ENCODE measurements at places on chromosomes 3 and 15. TPM values are rescaled to one million over a fixed set of nuclear protein-coding genes. Genes with fewer than 3 reads are reported as not detected.

DNA sequence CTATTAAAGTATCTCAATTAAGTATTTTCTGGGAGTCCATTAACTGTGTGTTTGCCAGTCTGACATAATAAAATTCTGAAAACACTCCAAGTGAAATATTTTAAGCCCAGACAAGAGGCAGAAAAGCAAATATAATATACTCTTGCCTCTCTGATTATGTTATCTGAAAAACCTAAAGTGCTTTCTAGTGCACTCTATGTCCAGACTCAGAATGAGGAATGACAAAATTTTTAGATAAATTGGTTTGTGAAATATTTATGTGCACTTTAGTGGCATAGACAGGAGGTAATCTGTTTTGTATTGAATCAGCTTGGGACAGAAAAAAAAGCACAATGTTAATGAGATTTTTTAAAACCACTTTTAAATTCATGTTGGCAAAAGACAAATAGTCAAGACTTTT lies 508.2 kb upstream of the SUCLG2 start:
- no peak overlapping the region for H3K27ac ChIP-seq
- no peaks in the 10 kb centered on the region for H3K27me3 ChIP-seq
- DNase-seq = no peak
- H3K4me1 ChIP-seq = no peaks in the 10 kb centered on the region
- no peak overlapping the region for H3K4me3 ChIP-seq

- no peak overlapping the region for H3K27ac ChIP-seq
- H3K4me3 ChIP-seq = no peak overlapping the region
- no peaks in the 10 kb centered on the region for H3K27me3 ChIP-seq
Measured at GRCh38 chr15:93493172-93493571, 404.2 kb upstream of the RGMA start.

DNA sequence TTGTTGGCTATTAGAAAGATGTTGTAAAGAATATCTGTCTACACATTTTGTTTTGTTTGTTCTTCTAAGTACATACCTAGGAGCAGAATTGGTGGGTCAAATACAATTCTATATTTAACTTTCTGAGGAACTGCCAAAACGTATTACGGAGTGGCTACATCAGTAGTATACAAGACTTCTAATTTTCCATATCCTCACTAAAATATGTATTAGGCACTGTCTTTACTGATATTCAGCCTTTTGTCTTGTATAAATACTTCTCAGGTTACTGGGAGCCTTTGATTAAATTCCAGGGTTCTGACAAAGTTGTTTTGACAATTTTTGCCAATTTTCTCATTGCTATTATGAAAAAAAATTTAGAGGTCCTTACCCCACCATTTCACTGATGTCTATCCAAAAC lies 146.7 kb downstream of the NR2E3 start:
- H3K4me3 ChIP-seq = no peak overlapping the region
- no peaks in the 10 kb centered on the region for H3K4me1 ChIP-seq
- no peaks in the 10 kb centered on the region for H3K36me3 ChIP-seq

- DNase-seq = peak; percentile 79
- no peak overlapping the region for H3K27ac ChIP-seq
- H3K4me1 ChIP-seq = no peaks in the 10 kb centered on the region
Measured at GRCh38 chr15:40421246-40422157, 15.9 kb downstream of the IVD start.

- peaks cover 11% of the 10 kb centered on the region for H3K4me1 ChIP-seq
- no peaks in the 10 kb centered on the region for H3K36me3 ChIP-seq
- H3K4me3 ChIP-seq = no peak overlapping the region
- no peak overlapping the region for H3K27ac ChIP-seq
- DNase-seq = no peak
- no peaks in the 10 kb centered on the region for H3K27me3 ChIP-seq
Measured at GRCh38 chr3:175179055-175179454, 319.9 kb downstream of the NAALADL2 start.

- peak within 1 kb of the TSS; percentile 100 for H3K27ac ChIP-seq
- peak; percentile 85 for DNase-seq
- H3K27me3 ChIP-seq = peaks cover 7% of the 10 kb centered on the region
- H3K36me3 ChIP-seq = peaks cover 24% of the 10 kb centered on the region
Measured at GRCh38 chr3:48662753-48663488, at the start of gene CELSR3. Gene CELSR3 (minus strand): TSS chr3:48662886. CDS start chr3:48662634, 252 bp downstream.

DNA sequence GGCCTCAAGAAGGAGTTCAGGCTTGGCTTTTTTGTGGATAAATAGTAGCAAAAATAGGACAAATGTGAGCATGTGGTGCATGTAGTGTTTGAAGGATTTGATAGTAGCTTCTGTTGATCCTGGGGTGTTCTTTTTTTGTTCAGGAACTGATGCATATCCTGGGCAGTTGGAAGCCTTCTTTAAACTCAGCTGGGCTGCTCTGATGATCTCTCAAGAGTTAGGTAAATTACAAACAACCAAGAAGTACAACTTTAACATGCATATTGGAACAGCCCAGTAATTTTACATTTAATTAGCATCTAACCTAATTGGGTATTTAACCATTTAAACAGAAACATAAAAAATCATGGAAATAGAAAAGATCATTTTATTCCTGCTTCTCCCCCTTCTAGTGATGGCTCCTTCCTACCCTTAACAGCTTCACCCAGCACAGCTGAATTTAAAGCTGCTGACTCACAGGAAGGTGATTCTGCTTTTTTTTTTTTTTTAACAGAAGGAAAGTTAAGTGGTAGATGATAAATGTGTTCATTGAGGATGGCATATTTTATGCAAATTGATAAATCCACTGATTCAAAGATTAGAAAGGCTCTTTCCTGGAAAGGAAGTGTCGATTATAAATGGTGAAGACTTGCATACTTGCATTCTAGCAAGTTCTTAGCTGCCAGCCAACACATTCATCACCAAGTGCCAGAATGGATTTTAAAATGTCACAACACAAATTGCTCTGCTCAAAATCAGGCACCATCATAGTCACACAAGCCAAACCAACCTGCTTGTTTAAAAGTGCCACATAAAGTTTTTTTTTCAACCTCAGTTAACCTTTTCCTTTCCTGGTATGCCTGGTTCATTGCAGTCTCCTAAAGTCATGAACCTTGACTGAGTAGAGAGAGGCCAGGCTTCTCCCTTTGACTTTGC lies 20.0 kb downstream of the SLC35G2 start:
- H3K4me3 ChIP-seq = no peak overlapping the region
- peaks cover 7% of the 10 kb centered on the region for H3K36me3 ChIP-seq
- H3K4me1 ChIP-seq = peaks cover 18% of the 10 kb centered on the region
- no peak for DNase-seq
- H3K27ac ChIP-seq = peak overlapping the region; percentile 54

Gene LINGO1
- total RNA-seq = 36.8 TPM

All from neural crest cell (in vitro differentiated cells).